CD14-positive monocyte (primary cell): ENCODE measurements at places on chromosomes 7 and 10.

DNA sequence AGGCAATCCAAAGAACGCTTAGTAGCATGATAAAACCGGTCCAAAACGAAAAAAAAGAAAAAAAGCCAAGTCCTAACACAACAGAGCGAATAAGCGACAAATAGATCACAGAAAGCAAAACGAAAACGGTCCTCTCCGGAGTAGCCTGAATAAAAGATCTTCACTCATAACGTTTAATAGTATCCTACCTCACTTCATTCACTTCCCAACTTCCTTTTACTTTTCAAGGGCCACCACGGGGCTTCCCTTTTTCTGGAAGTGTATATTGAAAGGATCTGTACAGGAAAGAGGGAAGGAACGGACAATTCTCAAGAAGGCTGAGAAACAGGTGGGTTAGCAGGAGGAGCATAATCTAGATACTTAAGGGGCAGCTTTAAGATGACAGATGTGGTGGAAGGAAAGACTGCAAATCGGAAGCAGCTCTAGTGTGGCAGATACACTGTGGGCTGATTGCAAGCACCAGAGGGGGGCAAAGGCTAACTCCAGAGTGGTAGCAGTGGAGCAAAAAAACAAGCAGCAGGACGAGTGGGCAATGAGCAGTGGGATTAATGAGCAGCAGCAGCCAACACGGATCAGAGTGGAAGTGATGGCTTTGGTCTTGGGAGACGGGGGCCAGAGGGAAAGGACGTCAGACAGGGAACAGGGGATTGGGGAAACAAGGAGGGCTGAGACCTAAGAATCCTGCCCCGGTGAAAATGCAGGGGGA lies 866 bp downstream of the CNOT4 start:
- DNase-seq: peak; percentile 36

DNA sequence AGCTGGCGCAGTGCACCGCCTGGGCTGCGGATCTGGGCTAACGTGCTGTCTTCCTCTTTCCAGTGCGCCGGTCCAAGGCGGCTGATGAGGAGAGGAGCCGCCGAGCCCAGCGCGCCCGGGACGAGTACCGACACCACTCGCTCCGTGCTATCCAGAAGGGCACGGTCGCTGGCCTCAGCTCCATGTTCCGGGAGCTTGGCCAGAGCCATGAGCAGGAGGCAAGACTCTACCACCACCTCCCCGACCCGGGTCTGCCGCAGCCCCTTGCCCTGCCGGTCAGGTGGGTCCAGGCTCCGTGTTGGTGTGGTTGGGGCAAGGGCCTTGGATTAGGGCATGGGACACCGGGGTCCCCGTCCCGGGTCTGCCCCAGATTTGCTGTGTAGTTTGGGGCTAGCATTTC lies 65.8 kb downstream of the SH2D4B start:
- DNase-seq: no peak

DNA sequence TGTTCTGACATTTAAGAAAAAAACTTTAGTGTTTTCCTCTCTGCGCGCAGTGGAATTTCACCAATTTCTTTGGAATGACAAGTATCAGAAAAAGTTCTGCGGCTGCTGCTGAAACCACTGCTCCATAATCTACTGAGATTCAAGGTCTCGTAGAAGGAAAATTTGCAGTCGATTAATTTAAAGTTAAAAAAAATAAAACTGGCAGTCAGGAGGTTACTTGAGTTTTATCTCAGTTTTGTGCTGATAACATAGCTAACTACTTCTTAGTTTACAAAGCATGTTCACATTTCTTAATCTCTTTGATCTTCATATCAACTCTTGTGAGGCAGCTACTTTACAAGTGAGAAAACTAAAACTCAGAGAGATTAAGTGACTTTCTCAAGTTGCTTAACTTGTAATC lies 18.2 kb upstream of the CALD1 start:
- no peak for DNase-seq

GRCh38 chr10:127849224-127849623 lies 43.5 kb downstream of the CLRN3 start:
- no peak for DNase-seq

DNA sequence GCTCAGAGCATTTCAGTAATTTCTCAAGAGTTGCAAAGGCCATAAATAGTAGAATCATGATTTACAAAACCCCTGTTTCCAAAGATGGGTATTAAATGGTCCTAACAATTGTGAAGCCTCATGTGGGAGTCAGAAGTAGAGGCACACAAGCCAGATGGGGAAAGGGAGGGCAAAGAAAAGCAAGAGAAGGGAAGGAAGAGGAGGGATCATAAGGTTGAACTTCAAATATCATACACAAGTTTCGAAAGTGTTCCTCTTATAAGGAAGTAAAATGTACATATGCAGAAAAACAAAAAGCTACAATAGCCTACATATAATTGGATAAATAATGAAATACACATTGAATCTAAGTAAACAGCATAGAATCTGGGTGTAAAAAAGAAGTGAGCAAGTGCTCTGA lies 6.0 kb downstream of the LIPN start:
- peak; percentile 17 for DNase-seq

- DNase-seq: no peak
Observed at GRCh38 chr10:119296703-119297102, 89.3 kb downstream of the GRK5 start.

DNA sequence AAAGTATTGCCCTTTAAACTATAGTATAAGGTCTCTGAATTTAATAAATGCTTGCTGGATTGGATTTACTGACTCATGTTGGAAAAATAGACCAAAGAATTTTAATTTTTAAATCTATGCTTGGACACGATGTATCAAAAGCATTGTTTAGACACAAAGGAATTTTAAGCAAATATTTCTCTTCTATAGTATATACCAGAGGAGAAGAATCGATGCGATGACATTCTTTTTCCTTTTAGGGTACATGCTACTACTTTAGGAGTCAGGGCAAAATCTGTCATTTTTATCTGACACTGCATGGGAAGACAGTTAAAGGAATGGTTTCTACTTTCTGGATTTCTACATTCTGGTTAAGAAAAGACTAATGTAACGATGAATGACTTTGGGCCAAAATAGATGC lies 339.9 kb downstream of the BMPER start:
- DNase-seq: no peak

- peak; percentile 79 for DNase-seq
Observed at GRCh38 chr10:88555190-88555908, 27.8 kb downstream of the RNLS start.

DNA sequence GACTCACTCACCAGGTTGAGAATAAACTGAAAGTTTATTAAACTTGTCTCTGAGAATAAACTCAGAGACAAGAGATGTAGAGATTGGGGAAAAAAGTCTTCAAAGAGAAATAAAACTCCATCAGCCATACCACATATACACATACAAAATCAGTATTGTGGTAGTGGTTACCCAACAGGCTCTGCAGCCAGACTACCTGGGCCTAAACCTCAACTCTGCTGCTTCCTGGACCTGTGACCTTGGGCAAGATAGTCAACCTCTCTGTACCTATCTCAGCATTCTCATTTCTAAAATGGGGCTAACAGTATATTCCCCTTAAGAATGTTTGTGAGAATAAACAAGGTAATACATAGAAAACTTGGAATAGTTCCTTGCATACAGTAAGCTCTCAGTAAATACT lies 15.3 kb downstream of the TPK1 start:
- no peak for DNase-seq

DNA sequence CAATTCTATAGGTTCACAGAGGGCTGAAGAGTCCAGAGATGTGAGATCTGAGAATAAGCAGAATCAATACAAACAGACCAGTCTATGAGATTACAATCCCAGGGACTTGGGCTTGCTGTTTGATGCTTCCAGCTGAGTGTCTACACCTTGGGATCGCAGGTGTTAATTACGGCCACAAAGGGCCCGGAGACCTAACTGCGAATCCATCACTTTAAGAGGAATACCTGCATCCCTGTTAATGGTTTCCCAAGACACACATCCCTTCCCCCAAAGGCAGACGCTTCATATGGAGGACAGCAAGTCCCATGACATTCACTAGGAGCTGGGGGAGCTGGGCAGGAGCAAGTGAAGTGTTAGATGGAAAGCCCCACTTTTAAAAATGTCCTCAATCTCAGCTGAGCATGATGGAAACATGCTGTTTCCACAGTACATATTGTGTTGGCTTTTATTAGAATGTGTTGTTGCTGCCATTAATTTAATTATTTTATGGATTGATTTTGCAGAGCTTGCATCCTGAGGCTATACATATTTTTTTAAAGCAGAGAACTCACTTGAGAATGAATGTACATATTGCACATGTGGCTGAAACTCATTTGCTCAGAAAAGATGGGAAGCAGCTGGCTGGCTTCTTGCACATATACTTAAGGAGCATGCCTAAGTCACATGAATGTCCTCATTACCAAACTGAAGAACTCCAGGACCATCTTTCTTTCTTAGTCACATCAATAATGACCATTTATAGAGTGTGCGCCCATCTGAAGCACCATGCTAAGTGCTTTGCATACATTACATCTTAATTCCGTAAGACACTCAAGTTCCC lies 151.3 kb downstream of the NEBL start:
- DNase-seq: no peak

- no peak for DNase-seq
Observed at GRCh38 chr7:33986451-33986850, 81.1 kb downstream of the BMPER start.
